ENCODE measurements at places on chromosomes 3 and 15.

DNA sequence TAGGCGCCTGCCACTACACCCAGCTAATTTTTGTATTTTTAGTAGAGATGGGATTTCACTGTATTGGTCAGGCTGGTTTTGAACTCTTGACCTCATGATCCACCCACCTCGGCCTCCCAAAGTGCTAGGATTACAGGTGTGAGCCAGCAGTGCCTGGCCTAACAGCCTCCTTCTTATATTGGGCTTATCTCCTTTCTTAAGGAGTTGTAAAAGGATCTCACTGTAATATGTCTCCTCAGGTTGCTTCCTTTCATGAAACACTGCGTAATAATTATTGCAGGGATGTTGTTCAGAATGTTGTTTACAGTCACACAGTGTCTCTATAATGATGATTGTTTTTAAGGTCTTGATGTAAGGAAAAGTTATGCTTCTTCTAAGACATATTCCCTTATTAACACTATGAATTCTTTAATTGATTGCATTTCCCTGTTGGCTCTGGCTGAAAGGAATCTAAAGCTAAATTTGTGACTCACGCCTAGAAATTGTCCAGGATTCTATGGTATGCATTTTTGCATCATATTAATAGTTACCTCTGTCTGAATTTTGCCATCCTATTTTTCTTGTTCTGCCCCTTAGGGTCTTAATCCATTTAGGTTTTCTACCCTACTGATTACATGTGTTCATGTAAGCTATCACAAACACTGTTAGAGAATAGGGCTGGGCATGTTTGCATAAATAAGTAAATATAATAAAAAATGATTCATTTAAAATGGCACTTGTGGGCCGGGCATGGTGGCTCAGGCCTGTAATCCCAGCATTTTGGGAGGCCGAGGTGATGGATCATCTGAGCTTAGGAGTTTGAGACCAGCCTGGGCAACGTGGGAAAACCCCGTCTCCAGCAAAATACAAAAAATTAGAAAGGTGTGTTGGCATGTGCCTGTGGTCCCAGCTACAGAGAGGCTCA, 24.5 kb upstream of the RNF111 start:
- DNase-seq, result no peak

DNA sequence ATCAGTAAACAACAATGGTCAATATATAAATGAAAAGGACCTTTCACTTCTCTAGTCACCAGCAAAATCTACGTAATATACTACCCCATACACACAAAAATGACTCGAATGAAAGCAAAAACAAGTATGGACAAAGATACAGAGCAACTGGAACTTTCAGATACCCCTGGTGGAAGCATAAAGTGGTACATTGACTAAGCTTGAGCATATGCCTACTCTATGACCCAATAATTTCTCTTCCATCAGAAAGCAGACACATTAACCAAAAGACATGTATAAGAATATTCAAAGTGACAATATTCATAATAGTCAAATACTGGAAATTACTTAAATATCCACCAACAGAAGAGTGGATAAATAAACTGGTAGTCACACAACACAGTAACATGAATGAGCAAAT, 86.0 kb downstream of the EFL1 start:
- no peak for DNase-seq

GRCh38 chr15:23467110-23467600, 20.1 kb upstream of the GOLGA6L2 start:
- no peak for DNase-seq

- no peak for DNase-seq
Measured at GRCh38 chr3:129934234-129935123, 40.0 kb upstream of the TRH start.

DNA sequence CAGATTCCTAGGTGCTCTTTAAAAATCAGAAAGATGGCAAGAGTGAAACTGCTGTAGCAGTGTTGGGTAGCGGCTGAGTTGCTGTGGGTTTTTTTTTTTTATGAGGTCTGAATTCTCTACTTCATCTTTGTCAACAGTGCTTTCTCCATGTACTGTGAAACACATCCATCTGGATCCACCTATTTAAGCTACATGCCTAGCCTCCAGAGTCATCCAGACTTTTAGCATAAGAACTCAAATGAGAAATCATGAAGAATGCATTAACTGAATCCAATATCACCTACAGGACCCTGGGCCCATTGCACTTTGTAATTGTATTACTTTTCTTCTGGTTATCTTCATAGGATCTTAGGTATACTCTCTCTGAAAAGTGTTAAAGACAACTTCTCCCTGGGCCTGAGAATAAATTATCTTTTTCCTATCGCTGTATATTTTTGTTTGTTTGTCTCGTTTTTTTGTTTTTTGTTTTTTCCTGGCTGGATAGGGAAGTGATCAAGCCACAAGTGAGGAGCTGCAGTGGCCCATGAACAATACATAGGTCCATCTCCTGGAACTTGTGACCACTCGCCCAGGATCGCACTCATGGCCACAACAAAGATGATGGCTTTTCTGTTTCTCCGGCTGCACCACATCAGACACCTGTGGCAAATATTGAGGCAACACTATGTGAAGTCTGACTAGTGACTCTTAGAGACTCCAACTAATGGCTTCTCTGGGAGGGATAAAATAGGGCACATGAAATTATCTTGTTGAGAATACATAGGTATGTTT, 609.9 kb upstream of the AGTR1 start:
- DNase-seq, result no peak

DNA sequence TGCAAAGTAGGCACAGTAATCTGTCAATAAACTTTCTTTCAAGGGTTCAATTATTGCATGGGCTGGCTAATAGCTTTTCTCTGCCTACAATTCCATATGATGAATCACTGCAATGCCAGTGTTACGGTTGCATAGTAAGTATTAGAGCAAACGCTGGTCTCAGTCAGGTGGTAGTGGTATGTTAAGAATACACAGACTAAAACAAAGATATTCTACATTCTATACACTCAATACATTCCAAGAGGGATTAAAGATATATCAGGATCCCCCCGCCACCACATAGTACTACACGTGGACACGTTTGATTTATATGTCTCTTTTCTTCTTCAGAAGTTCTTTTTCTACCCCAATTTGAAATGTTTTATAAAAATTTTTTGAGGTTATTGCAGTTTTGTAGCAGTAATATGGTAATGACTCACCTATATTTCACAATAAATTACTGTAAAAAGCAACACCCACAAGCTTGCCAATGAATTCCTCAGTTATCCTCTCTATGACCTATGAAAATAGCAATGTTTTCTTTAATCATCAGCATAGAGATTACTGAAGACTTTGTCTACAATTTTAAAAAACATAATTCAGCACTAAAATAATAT, 68.2 kb downstream of the CD200R1L start:
- DNase-seq, result no peak

DNA sequence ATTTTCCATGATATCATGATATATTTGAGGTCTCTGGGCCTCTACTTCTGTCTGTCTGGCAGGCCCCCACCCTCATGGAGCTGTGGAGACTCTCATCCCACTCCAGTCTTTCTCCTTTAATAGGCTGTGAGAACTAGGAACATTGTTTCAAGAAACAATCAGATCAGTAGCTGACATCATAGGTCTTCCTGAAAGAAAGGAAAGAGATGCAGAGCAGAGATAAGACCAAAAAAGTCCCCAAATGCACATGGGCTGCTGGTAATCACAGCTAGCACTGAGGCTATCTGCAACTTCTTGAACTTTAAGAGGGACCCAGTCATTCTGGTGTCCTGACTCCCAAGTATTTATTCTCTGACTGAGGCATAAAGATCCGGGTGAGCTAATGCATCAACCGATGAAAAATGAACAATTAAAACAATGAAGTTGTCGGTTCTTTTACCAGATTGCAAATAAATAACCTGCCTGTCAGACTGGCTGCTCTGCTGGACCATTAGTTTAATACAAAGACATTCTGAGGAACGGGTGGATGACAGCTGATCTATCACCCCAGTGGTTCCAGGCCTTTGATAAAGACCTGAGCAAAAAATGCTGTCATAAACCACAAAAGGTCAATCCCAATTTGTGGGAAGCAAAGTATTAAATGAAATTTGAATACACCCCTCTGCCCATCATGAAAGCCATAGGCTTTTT, 780.8 kb upstream of the GOLIM4 start:
- no peak for DNase-seq

DNA sequence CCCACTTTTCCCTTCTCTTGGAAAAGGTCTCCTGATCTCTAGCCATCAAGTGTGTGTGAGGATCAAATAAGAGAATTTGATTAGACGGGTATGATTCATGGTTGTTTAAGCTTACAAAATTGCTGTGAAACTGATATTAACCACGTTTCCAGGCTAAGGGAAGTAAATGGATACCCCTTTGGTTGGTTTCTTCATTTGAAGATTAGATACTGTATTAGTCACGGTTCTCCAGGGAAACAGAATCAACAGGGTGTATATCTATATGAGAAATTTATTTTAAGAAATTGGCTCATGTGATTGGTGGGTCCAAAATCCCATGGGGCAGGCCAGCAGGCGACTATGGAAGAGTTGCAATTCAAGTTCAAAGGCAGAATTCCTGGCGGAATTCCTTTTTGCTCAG, 112.7 kb upstream of the SELENOK start:
- no peak for DNase-seq
